Epithelial cell of proximal tubule (primary cell): ENCODE measurements at places on chromosomes 12 and 14.

GRCh38 chr14:99133636-99134515, 138.1 kb downstream of the BCL11B start:
- no peak for DNase-seq

GRCh38 chr14:101965181-101965544, 790 bp downstream of the DYNC1H1 start:
- no peak for DNase-seq

DNA sequence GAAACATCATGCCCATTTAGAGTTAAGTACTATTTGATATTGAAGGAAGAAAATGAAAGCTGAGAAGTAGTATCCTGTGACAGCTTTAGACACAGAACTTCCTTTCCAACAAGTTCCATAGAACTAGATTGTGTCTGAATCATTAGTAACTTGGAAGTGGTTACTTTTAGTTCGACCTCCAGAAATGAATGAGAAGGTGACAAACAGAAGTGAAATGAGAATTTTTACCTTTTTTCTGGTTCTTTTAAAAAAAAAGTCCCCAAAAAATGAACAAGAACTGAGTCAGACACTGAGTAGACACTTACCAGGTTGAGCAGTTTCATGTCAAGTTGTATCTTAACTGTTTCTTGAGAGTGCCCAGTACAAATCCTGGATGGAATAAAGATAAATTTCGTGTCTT, 3.0 kb downstream of the ATP6V0A2 start:
- DNase-seq = no peak

DNA sequence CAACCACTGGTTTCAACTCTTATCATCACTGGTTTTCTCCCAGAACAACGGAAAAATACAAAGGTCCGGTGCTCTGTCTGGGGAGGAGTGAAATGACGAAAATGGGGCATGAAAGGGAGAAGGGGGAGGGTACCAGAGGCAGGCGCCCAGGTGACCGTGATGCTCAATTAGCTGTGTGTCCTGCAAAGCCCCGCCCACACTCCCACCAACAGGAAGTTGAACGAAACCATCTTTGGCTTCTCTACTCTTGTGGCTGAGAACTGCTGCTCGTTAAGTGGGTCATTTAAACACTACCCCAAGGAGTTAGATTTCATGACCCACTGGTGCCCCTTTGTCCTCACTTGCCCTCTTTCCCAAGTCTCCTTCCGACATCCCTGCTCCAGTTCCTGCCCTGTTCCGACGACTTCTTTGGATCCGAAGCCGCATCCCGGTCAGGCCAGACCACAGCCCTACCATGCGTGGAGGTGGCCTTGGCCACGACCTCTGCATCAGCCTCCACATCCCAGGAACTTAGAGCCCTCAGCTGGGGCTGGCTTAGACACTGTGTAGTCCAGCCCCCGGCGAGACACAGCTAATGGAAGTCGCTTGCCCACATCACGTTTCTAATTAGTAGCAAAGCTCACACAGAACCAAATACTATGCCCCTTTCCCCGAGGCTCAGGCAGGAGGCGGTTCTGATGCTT, 11.4 kb upstream of the LRTM2 start:
- no peak for DNase-seq

GRCh38 chr12:102300824-102301461, 103.3 kb upstream of the PMCH start:
- DNase-seq = peak; percentile 31

DNA sequence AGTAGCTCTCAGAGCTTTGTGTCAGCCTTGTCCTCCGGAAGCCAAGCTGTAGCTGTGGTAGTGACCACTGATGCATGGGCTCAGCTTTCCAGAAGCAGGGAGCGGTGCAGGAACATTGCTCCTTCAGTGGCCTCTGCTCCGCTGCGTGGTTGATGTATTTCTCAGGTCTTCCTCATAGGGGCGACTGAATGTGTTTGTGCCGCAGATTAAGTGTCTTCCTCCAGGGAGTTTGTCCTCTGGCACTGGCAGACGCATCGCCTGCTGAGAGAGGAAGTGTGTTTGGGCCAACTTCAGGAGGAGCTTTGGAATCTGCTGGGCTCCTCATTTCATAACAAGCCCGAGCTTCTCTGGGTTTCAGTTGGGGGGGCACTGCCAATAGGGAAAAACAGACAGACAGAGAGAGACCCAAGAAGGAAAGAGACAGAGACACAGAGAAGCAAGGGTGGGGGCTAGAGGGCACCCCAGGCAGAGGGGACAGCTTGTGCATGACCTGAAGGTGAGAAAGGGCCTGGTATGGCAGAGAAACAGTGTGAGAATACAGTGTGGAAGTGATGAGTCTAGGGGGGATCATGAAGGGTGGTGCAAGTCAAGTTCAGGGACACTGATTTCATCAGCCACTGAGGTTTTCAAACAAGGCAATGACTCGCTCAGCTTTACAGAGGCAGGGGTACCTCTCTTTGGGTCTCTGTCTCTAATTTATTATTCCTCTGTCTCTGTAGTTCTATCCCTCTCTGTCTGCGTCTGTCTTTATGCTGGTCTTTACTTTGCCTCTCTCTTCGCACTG, 69.4 kb upstream of the PRIMA1 start:
- no peak for DNase-seq

DNA sequence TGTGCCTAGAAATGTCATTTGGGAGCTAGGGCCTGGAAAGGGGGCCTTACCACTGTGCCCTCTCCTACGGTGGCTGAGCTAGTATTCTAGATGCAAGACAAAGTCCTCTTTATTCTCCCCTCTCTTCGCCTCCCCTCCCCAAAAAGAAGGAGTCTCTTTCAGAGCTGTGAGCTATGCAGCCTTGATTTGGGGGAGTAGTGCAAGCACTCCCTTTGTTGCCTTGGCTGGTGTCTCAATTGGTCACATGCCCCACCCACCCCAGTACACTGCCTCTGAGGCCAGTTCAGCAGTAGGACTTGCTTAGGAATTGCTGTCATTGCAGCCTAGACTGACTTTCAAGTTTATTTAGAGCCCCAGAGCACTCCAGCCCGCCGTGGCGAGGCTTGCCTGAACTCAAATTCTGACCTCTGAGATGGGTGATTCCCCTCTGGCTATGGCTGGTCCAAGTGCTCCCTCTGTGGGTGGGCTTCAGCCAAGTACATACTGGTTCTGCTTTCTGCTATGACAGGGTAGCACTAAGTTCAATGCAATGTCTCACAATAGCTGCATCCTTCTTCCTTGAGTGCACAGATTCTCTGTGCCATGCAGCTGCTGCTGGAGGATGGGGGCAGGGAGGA, 37.0 kb upstream of the FBXO33 start:
- no peak for DNase-seq

DNA sequence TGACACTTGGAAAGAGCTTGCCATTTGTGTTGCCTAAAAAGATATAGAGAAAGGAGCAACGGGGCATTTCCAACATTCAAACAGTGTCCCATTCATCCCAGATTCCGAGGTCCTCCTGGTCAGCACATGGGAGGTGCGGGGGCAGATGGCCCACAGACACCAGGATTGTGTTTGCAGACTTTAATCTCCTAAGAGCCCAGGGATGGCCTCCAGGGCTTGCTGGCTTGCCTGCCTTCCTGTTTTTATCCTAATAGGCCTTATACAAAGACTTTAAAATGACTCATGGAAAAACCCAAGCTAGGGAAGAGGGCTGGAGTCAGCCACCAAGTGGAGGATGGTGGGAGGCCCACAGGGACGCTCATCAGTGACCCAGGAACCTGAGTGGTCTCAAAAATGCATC, 21.5 kb upstream of the FAM181A start:
- DNase-seq = no peak

GRCh38 chr12:96224219-96224615, 30.0 kb downstream of the ELK3 start:
- no peak for DNase-seq

DNA sequence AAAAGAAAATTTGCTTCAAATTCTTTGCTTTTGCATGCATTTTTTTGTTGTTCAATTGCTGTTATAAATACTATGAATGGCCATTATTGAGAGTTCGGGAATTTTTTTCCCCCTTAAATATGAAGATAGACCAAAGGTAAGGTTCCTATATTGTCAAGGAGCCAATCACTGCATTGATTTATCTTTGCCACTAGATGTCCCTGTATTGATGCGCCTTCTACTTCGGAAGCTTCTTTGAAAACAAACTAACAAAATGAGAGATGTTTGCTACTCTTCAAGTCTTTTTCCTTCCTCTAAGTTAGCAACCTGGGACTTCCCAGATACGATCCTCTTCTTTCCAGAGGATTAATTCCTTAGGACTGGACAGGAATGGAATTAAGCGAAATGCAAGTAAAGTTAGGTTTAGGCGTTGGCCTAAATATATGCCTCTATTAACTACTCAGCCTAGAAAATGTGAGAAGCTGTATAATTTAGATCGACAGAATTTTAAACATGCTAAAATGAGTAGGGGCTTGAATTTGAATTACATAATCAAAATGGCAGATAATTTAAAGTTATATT, 318.1 kb downstream of the AEBP2 start:
- DNase-seq = no peak

GRCh38 chr12:130619385-130620001, 96.6 kb downstream of the RIMBP2 start:
- no peak for DNase-seq
